ENCODE measurements at places on chromosomes 1 and 21. TPM values are rescaled to one million over a fixed set of nuclear protein-coding genes. Genes with fewer than 3 reads are reported as not detected.

GRCh38 chr1:211305044-211305443 lies 21.6 kb upstream of the TRAF5 start:
- DNase-seq = no peak

DNA sequence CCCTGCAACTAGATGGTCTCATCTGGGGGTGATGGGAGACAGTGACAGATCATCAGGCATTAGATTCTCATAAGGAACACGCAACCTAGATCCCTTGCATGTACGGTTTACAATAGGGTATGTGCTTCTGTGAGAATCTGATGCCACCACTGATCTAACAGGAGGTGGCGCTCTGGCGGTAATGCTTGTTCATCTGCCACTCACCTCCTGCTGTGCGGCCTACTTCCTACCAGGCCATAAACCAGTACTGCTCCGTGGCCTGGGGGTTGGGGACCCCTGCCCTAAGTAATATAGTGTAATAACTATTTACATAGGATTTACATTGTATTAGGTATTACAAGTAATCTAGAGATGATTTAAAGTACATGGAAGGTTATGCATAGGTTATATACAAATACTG lies 134.9 kb downstream of the CLEC20A start:
- DNase-seq = no peak

GRCh38 chr21:32477424-32477745 lies 64.9 kb downstream of the EVA1C start:
- no peak for DNase-seq

- no peak for DNase-seq
Observed at GRCh38 chr1:17772615-17773212, 17.6 kb downstream of the ACTL8 start.

GRCh38 chr1:27634985-27635367 lies at the start of gene FGR:
Gene FGR (minus strand): TSS chr1:27635185. CDS start chr1:27623916, 11,269 bp downstream.
- no peak for DNase-seq

DNA sequence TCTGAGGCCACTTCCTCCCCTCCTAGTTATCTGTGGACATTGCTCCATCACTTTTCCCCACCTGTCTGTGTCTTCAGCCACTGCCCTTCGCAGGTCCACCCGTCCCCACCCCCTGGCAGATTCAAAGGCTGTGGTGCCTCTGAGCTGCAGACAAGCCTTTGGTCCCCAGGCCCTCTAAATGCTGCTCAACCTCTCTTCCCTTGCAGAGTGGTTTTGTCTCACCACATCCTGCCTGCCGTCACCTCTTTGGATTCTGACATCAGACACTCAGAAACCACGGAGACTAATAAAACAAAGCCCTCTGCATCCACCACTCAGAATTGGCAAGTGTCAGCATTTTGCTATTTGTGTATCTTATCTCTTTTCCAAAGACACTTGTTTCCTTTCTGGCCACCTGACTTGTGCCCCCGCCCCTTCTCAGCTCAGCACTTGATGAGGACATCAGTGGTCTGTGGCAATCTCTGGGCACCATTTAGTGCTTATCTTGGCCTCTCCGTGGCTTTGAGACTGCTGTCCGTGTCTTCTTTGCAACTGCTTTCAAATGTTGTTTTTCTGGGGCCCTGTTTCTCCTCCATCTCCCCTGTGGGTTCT lies 7.7 kb downstream of the CNIH3 start:
- no peak for DNase-seq

- no peak for DNase-seq
Observed at GRCh38 chr1:150234566-150235293, 1.2 kb downstream of the ANP32E start.

DNA sequence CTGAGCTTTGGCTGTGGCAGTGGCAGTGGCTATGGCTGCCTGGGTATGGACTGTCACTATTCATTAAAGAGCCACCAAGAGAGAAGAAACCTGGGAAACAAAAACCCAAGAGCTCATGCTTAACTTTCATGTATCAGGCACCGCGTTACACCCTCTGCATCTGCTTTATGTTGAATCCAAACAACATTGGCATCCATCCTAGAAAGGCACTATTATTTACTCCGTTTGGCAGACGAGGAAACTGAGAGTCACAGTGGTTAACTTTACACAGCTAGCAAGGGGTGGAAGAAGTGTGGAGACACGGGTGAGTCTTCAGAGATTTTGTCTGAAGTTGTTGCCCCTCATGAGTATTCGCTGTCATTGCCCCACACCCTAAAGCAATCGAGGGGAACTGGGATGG lies 63.8 kb downstream of the PLXNA2 start:
- no peak for DNase-seq

DNA sequence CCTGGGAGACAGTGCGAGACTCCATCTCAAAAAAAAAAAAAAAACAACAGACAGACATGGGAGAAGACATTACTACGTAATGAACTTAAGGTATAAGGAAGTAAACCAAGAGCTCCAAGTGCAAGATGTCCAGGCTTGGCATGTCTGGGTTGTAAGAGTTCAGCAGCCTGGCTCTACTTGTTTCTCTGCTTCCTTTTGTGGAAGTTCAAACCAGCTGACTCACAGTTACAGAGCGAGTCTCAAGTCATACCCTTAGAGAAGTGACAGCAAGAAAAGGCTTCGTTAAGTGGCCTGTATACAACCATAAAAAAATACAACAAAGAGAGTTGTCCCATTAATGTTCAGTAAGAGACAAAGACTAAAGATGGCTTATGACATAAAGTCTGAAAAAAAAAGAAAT lies 1.3 kb downstream of the RIT1 start:
- no peak for DNase-seq

DNA sequence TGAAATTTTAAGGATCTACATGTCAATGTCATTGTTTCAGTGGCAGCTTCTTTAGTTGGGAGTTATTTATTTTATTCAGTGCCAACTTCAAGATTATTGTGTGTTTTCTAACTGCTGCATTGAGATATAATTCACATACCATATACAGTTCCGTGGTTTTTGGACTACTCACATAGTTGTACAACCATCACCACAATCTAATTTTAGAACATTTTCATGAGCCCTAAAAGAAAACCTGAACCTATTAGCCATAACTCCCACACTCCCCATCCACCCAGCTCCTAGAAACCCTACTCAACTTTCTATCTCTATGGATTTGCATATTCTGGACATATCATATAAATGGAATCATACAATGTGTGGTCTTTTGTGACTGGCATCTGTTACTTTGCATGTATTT lies 220.0 kb downstream of the LRRC40 start:
- DNase-seq = no peak

GRCh38 chr21:45557616-45558043 lies 15.4 kb upstream of the SLC19A1 start:
- DNase-seq = no peak

- no peak for DNase-seq
Observed at GRCh38 chr1:50208315-50208714, 99.6 kb downstream of the ELAVL4 start.

- DNase-seq = no peak
Observed at GRCh38 chr1:3657578-3658230, 5.4 kb downstream of the TP73 start.

DNA sequence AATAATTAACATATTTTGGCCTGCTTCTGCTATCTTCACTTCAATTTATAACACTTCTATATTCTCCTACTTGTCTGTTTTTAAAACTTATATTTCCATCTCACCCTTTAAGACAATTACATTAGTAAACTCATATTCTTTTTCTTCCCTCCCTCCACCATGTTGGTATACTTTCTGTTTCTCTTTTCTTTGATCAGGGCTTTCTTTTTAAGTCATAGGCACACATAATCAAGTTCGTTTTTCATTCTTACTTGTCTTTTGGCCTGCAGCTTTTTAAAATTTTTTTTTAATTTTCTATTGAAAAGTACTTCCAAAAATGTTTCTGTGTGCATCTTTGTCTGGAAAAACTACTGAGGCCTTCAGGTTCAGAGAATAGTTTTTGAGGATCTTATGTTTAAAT lies 2.3 kb downstream of the PYHIN1 start:
- DNase-seq = no peak

- peak; percentile 20 for DNase-seq
Observed at GRCh38 chr1:110765640-110766335, 91.0 kb upstream of the KCNA3 start.

GRCh38 chr1:114986286-114986685 lies 43.3 kb upstream of the TSHB start:
- DNase-seq = no peak

DNA sequence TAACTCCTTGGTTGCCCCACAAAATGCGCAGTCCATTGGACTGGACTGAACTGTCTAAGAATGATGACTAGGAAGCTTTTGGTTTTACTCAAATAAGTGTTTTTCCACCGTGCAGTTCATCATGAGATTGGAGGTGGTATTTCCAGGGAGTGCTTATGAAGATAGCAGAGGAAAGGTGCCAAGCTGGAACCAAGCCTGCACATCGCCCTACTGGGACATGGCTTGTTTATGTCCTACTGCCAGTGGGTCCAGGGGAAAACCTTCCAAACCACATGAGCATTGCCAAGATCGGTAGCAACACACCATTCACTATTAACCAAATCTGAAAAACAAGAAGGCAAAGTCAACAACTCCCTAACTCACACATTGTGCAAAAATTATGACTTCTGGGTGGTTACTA lies 54.7 kb upstream of the DSCAM start:
- no peak for DNase-seq

GRCh38 chr21:33384841-33385331 lies 18.3 kb upstream of the IFNGR2 start:
- no peak for DNase-seq

DNA sequence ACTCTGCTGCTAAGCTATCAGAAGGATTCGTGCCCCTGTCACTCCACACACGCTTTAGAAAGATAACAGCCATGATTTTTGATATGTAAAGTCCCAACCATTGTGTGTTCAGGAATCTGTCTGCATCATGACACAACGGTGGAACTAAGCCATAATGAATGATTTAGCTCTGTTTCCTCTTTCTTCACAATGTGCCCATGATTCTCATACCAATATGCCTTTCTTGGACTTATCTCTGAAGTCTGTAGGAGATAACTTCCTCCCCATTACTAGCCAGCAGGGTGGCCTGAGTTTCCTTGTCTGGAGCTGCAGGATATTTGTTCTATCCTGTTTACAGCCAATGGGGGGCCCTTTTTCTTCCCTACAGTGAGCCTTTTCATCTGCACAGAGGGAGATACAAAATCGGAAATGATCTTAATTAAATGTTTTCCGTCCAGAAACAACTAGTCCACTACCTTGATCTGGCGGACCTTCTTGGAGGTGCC lies 511.7 kb downstream of the USP25 start:
- DNase-seq = no peak

GRCh38 chr1:32082022-32082421 lies 9.3 kb downstream of the TMEM39B start:
- DNase-seq = no peak

GRCh38 chr1:232463225-232463624 lies 166.7 kb downstream of the SIPA1L2 start:
- no peak for DNase-seq

Gene KPRP
- not detected for polyA plus RNA-seq

Gene GBP2
- polyA plus RNA-seq = 3.6 TPM

Gene GNAT2
- polyA plus RNA-seq = not detected

Gene FNDC10
- 4.5 TPM for polyA plus RNA-seq

Gene OR2T35
- polyA plus RNA-seq = not detected

Gene NBPF14
- 27.8 TPM for polyA plus RNA-seq

Gene SPRR1B
- not detected for polyA plus RNA-seq

Gene TMEM82
- 3.0 TPM for polyA plus RNA-seq

Data from right renal pelvis (tissue), 4 donors.